M059J (cell line): ENCODE measurements at places on chromosomes 7 and 10. TPM values are rescaled to one million over a fixed set of nuclear protein-coding genes. Genes with fewer than 3 reads are reported as not detected.

Gene CEP41
- 32.0 and 32.9 TPM in 2 replicates for total RNA-seq

Gene CHAT
- not detected in 2 replicates for total RNA-seq

Gene MCM10
- total RNA-seq = 9.4 and 11.6 TPM in 2 replicates

Gene SLC39A12
- not detected in 2 replicates for total RNA-seq

Gene EVX1
- total RNA-seq = not detected in 2 replicates

Gene TCAF2
- 2.3 and 3.9 TPM in 2 replicates for total RNA-seq

DNA sequence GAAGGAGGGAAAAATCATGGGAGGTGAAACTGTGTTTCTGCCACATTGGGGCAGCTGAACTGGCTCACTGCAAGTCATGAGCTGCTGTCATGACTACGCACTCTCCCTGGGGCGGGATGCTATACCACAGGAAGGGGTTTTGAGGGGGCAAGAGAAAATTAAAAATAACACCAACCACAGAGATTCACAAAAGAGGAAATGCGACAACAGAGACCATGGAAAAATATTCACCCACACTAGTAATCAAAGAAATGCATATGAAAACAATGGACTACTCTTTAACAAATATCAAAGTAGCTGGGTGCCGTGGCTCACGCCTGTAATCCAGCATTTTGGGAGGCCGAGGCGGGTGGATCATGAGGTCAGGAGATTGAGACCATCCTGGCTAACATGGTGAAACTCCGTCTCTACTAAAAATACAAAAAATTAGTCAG lies 65.2 kb upstream of the TM9SF3 start:
- no peak for DNase-seq

DNA sequence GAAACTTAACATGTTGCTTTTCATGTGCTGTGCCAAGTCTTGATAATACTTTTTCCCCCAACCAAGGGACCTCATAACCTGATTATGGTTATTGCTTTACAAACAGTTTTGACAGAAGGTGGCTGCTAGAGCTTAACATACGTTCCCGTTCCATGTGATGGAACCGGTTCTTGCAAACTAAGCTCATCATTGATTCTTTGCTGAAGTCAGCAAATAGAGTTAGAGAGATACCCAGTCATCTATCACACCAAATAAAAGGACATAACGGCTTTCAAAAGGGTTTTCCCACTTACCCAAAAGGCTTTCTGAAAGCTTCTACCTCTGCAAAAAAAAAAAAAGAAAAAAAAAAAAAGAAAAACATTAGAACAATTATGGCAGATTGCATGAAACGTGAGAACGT lies 230.3 kb upstream of the MDFIC start:
- no peak for DNase-seq

- peak; percentile 88 for DNase-seq
These were observed 102.1 kb upstream of the MDFIC start for GRCh38 chr7:114819616-114820362.

DNA sequence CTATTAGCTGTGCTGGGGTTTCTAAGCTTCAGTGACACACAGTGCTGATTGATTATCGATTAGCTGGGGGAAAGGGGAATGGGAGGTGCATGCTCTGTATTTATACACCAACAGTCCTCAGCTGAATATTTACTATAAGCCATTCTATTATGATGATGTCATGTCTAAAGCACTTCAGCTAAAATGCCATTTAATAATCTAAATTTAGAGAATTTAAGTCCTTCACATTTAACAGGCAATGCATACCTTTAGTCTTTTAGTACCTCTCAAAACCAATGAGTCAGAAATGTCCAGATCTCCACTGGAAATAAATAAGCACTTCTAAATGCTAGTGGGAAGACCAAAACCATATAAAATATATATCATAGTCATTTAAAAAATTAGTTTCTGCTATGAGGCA lies 24.6 kb downstream of the RPP38 start:
- no peak for DNase-seq

DNA sequence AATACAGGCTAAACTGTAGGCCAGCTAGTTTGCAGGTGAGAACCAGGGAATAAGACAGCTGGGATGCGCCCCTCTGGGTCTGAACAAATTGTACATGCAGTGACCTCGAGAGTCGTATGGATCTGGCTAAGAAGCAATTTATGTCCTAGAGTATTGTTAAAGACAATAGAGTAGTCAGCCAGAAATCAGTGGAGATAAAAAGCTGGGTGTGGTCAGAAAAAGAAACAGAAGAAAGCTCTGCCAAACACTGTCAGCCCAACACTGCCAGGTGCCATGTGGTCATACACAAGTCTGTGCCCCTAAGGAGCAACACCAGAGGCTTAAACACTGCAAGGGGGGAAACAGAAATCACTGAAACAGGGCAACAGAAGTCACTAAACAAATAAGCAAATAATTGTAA lies 62.2 kb downstream of the CNOT4 start:
- no peak for DNase-seq

DNA sequence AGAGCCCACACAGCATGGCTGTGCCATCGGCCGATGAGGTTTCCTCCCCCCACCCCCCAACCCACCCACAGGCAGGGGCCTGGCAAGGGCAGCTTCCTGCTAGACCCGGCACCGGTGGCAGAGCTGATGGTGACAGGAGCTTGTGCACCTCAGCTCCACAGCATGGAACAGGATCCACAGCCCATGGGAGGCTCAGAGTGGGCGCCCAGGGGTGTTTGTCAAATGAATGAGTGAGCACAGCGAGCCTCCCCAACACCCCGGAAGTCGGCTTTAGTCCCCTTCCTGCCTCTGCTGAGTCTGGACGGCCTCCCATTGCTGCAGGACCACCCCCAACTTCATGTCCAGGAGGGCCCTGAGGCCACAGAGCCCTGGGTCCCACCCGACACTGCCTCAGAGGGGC lies 68.9 kb downstream of the PDGFA start:
- no peak for DNase-seq
